ENCODE measurements at places on chromosomes 2 and 18. TPM values are rescaled to one million over a fixed set of nuclear protein-coding genes. Genes with fewer than 3 reads are reported as not detected.
A peak's percentile ranks its signal among the peaks of the same experiment; 100 is the strongest.

DNA sequence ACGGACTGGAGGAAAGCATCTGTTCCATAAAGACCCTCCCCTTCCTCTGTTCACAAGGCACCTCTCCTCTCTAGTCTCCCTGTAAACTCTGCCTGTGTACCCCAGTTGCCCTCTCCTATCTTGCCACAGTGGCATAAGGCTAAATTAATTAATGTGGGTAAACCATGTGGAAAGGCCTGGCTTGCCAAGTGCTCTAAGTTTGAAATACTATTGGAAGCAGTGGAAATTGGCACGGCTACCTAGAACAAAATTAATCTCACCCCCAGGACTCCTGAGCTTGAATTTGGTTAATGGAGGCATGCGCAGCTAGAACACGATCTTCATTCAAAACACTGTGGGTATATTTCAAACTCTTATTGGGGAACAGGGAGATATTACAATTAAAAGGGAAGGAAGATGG lies 19.2 kb upstream of the SLC14A2 start:
- DNase-seq = no peak
- no peaks in the 10 kb centered on the region for H3K36me3 ChIP-seq
- no peaks in the 10 kb centered on the region for H3K4me1 ChIP-seq
- no peak overlapping the region for H3K4me3 ChIP-seq
- no peak overlapping the region for H3K27ac ChIP-seq

DNA sequence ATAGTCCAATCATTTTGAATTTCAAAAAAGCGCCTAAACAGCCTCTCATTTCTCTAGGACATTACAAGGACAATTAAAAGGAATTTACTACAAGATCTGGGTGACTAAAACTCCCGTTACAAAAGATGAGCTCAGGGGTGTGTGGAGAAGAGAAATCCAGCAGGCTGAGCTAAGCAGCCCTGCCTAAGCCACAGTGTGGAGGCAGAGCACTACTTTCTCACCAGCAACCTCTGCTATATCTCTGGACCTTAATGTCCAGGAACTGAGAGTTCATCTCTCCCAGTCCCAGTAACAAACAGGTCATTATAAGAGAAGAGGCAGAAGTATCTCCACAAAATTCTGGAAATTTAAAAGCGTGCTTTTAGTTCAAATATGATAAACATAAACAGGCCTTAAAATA lies 18.9 kb upstream of the ANKRD62 start:
- no peaks in the 10 kb centered on the region for H3K36me3 ChIP-seq
- no peak overlapping the region for H3K27ac ChIP-seq
- H3K4me1 ChIP-seq = peaks cover 4% of the 10 kb centered on the region
- DNase-seq = peak; percentile 92
- no peaks in the 10 kb centered on the region for H3K27me3 ChIP-seq

DNA sequence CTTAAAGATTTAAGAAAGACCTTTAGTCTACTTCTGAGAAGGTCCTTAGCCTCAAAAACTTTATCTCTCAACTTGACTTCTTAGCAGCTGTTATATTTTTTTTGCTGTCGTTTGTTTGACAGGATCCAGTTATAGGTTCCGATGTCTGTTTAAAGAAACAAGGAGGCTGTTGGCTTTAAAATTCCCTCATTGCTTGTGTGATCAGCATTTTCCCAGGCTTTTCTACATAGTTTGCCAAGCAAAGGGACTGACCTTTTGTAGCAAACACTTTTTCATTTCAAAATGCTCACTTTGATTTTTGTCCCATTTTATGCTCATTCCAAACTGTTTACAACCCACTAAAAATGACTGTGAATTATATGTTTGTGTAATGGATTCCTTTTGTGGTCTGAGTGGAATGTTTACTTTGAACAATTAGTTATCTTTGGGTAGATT lies 394.9 kb downstream of the ARHGAP15 start:
- no peaks in the 10 kb centered on the region for H3K36me3 ChIP-seq
- peak overlapping the region; percentile 4 for H3K4me3 ChIP-seq
- no peaks in the 10 kb centered on the region for H3K27me3 ChIP-seq
- peaks cover 24% of the 10 kb centered on the region for H3K4me1 ChIP-seq
- DNase-seq = no peak
- H3K27ac ChIP-seq = peak overlapping the region; percentile 27

GRCh38 chr2:164044622-164045021 lies 308.8 kb upstream of the FIGN start:
- H3K36me3 ChIP-seq = no peaks in the 10 kb centered on the region
- DNase-seq = no peak
- no peaks in the 10 kb centered on the region for H3K27me3 ChIP-seq
- H3K4me1 ChIP-seq = no peaks in the 10 kb centered on the region

The UGT1A6 gene
- total RNA-seq = not detected
